ENCODE measurements at places on chromosomes 16 and 17.

DNA sequence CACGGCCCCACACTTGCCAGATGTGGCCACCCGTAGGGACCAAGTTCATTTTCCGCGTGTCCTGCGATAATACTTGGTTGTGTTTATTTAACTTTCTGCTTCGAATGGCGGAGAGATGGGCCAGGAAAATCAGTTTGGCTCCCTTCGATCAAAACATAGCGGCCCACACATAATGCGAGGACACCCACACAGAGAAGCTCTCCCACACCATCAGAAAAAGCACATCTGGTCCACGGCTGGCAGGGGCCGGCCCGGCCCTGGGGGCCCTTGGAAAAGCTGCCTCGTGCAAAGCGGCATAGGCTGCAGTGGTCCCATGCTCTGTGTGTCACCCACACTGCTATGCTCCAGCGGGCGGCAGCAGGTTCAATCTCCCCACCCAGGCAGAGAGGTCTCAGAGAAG is 46.9 kb downstream of the ZNF423 start:
- DNase-seq = no peak

DNA sequence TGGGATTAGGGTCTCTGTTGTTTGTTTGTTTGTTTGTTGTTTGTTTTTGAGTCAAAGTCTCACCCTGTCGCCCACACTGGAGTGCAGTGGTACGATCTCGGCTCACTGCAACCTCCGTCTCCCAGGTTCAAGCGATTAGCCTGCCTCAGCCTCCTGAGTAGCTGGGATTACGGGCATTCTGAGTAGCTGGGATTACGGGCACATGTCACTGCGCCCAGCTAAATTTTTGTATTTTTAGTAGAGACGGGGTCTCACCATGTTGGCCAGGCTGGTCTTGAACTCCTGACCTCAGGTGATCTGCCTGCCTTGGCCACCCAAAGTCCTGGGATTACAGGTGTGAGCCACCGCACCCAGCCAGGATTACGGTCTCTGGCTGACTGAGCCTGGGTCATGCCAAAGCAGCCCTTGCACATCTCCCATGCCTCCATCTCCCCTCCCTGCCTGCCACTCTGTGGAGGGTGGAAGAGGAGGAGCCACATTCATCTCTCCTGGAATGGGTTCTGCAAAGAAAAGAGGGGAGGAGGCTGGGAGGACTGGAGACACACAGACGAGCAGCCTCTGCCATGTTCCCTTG is 59.2 kb downstream of the BEAN1 start:
- DNase-seq = no peak

GRCh38 chr17:63497708-63498483 is 21.0 kb downstream of the ACE start:
- peak; percentile 54 for DNase-seq

DNA sequence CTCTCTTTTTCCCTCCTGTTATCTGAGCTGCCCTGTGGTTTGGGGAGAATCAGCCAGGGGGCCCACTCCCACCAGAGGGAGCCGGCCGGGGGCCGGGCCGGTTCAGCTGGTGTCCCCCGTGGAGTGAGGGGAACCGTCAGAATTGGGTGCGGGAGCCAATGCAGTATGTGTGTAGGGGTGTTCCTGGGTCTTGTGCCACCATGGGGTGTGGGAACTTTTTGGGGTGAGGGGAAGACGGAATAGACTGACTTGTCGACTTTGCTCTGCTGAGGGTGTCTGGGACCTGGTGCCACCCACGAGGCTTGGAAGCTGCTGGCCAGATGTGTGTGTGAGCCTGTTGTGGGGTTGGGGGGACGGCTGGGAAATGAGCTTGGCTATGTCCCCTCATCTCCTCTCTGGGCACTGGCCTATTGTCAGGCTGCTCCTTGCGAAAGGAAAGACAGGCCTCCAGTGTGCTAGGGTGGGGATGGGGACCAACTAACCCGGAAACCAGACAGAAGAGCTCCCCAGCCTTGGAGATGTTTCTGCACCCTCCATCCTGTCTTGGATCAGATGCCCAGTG is 9.9 kb downstream of the RARA start:
- no peak for DNase-seq

DNA sequence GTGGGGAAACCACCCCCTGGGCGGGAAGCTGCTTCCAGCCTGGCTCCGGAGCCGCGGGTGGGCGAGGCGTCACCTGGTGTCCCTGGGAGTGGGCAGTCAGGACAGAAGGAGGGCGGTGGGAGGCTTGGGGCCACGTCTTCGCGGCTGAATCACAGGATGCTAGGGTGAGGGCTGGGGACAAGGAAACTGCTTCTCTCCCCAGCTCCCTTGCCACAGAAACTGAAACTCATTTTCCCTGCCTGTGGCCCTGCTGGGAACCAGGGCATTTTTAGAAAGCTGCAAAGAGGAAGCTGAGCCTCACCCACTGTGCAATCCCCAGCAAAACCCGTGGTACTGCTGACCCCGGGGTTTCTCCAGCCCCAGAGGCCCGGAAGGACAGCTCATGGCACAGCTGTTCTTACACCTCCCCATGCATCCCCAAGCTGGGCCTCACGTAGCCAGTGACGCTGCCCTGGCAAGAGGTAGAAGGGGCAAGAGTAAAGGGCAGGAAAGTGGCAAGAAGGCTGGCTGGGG is 8.2 kb downstream of the RHBDF2 start:
- peak; percentile 59 for DNase-seq

DNA sequence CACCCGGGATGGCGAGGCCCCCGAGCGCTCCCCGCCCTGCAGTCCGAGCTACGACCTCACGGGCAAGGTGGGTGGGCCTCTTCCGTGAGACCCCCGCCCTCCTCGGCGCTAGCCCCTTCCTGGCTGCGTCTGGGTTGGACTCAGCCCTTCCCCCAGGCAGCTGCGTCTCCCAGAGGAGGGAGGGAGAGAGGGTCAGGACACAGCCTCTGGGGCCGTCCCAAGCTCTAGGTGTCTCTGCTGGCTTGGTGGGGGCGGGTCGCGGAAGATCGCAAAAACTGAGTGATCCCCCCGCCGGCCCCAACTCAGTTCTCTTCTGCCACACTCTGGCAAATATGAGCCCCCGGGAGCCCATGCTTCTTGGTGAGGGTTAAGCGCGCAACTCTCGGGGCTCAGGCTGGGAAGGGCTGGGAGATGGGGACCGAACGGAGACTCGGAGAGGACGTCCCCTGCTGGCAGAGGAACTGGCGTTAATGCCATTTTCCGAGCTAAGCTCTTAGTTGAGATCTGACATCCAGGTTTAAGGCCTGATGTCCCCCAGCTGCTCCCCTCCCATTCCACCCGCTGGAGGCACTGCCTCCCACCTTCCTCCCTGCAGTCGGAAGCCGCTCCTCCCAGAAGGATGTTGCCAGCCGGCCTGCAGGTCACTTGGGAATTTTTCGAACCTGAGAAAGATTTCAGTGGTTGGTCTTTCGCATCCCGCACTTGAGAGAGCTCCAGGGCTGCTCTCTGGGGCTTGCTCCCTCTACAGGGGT is 419 bp downstream of the RAB37 start:
- no peak for DNase-seq

DNA sequence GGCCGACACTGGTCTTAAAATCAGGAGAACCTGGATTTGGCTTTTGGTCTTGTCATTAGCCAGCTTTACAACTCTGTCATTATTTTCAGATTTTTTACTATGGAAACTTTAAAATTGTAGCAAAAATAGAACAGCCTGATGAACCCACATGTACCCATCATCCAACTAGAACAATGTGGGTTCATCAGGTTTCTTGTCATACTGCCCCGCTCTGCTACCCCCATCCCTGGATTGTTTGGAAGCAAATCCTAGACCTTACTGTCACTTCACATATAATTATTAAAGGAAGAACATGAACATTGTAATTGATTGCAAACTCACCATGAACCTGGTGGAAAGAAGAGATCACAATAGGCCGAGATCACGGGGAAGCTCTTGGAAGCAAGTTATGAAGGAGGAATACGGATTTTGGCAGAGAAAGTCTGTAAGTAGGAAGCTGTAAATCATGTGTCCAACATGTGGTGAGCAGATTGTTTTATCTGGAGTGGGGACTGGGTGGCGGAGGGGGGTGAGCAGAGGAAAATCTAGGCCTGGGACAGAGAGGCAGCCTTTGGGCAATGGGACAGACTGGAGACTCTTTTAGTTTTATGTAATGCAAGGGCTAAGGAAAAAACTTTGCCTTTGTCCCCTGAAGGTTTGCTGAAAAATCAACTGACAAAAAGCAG is 67.0 kb downstream of the PITPNC1 start:
- no peak for DNase-seq

- no peak for DNase-seq
Observed at GRCh38 chr16:67653789-67654402, 6.2 kb downstream of the ACD start.

DNA sequence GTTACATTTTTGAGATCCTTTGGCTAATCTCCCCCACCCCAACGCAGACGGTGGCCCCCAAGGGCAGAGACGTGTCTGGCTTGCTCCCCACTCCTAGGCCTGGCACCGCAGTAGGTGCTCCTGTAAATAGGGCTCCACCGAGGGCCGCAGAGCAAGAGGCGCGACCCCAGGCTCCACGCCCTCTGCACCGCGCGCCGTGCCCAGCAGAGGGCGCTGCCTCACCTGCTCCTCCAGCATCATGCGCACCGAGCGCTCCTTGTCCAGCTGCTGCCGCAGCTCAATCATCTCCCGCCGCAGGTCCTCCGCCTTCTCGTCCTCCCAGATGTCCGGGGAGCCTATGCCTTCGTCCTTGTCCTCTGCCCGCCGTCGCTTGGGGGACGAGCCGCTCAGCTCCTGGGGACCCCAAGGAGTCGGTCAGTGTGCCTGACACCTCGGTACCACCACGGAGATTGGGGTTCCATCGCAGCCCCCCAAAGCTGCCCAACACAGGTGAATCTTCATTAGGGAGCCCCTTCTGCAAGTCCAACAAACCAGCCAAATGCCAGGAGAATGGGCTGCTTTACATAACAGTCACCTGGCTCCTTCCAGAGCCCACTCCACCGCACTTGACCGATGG is 11.2 kb downstream of the TFAP4 start:
- DNase-seq = no peak

DNA sequence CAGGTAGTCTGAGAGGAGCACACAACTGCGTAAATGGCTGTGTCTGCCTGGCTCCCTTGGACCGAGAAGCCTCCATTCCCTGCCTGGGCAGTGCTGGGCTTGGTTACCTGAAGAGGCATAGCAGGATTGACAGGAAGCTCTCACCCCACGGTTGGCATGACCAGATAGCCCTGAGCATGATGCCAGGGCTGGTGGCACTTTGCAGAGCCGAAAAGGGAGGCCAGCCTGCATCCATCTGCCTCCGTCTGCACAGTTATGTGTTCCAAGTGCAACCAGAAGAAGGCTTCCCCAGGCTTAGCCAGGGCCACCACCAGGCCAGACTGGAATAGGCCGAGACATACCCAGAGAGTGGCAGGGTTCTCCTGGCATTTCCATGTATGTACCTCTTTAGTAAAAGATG is 36.6 kb downstream of the GNAO1 start:
- no peak for DNase-seq

DNA sequence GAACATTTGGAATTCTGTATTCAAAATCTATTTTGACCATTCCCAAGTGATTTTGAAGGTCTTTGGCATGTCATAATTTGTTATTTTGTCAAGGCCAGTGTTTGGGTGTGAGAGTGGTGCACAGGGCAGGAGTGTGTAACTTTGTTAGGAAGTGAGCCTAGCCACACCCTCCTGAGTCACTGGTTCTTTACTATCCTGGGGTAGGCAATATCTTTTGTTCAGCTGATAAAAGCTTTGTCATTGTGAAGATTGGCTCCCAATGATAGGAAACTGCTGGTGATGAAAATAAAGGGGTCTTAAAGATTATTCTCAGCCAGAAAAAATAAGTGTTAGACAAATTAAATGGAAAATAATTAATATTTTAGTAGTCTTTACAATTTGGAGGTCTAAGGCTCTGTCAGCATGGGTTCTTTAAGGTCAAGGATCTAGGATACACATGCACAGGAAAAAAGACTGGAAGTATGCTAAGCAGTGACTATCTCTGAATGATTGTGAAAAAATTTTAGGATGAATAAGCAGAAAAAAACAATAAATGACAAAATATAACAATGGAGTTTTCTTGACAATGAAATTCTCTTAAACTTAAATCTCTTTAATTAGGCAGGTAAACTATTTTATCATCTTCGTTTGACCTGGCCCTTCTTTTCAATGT is 5.1 kb downstream of the UBN1 start:
- DNase-seq = no peak

GRCh38 chr16:635573-636205 is 416 bp downstream of the METTL26 start:
- DNase-seq = no peak

GRCh38 chr16:58128181-58128631 is 975 bp downstream of the CFAP20 start:
- DNase-seq = no peak

DNA sequence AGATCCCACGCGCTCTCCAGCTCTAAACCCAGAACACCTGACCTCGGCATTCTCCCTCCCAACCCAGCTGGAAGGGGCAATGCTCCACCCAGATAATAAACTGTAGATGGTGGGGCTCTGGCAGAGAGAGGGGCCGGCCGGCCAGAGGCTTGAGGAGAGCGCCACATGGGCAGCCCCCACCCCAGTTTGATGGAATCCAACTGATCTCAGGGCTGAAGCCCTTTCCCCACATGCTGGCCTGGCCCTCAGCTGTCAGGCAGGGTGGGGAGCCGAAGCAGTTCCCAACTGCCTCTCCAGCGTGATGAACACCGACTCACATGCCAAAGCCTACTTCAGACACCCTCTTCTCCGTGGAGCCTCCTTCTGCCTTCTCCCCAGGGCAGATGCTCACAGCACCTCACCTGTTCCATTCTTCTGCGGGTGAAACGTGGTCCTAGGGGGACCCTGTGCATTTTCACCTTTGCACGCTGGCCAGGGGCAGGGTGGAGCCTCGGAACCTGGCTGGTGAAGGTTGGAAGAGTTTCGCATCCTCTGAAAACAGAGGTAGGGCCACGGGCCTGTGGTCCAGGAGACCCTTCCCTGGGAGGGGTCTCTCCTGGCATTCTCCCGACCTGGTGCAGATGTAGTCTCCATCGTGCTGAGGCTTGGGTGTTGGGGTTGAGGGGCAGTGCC is 65.7 kb upstream of the ZNF469 start:
- no peak for DNase-seq

GRCh38 chr17:37233036-37233435 is 142.7 kb upstream of the C17orf78 start:
- DNase-seq = no peak

- DNase-seq = no peak
Observed at GRCh38 chr17:49590874-49591273, 15.2 kb downstream of the NXPH3 start.

- DNase-seq = no peak
Observed at GRCh38 chr17:79407385-79407784, 203.5 kb downstream of the RBFOX3 start.
